Stimulated activated CD8-positive, alpha-beta memory T cell treated with anti-CD3 and anti-CD28 coated beads, Interleukin-2, amount 100 ng/mL, for 48 hours (primary cell): ENCODE measurements at places on chromosomes 4 and X.

DNA sequence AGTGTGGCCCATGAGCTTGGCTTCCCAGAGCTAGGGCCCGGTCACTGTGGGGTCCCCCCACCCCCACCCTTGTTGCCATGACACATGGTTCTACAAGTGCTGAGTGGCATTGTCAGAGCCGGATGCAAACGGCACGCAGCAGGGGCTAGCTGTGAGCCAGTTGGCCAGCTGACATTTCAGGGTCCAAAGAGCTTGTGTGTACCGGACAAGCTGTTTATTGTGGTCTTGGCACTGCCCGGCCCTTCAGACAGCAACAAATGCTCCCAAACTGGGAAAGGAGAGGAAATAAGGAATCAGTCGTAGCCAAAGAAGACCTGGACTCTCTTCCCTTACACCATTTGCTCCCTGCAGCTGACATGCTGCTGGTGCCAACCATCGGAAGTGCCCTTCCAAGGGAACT, 36.8 kb downstream of the TSC22D3 start:
- DNase-seq, result no peak

DNA sequence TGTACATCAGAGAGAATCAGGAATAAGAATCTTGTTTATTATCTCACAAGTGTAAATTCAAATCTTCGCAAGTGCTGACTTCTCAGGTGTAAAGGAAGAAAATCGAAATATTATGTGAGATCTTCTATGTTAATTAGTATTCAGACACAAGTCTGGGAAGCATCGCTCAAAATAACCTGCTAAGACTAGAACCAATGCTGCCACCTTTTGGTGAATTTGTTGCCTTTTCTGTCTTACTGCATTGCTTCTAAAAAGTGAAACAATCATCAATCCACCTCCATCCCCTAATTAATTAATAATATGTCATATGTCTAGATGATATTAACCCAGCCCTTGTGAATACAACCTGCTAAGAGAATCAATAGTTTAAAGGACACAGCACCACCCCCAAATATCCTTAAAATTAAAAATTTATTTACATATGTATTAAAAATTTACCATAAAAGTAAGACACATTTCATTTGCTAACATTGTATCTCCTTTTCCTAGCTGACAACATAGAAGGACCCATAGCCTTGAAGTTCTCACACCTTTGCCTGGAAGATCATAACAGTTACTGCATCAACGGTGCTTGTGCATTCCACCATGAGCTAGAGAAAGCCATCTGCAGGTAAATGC, 3.5 kb downstream of the EPGN start:
- DNase-seq, result no peak

- no peak for DNase-seq
Observed at GRCh38 chrX:10926891-10927290, 184.2 kb upstream of the HCCS start.

DNA sequence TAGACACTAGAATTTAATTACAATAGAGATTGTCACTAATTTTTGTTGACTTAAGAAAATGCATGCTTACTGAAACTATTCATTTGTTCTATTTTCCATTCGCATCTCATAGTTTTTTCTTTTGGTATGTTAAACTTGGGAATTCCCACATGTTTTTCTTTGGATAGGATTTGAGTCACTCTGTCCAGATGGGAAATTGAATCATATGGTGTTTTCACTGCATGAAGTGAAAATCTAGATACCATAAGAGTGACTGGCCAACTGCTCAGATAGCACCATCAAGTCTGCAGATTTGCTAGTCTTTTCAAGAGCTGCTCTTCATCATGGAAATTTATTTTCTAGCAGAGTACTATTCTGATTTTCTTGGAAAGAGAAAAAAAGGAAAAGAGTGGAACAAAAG, 172.6 kb downstream of the FAM47B start:
- DNase-seq, result no peak

- DNase-seq, result no peak
Observed at GRCh38 chr4:75235359-75235951, 278.7 kb downstream of the RCHY1 start.

GRCh38 chr4:151882072-151882803, 121.4 kb upstream of the GATB start:
- DNase-seq, result no peak

GRCh38 chr4:128228845-128229795, 58.5 kb downstream of the PGRMC2 start:
- DNase-seq, result no peak

GRCh38 chr4:81675791-81676393, 204.2 kb upstream of the RASGEF1B start:
- no peak for DNase-seq

GRCh38 chr4:22637306-22637705, 55.4 kb upstream of the GBA3 start:
- no peak for DNase-seq

DNA sequence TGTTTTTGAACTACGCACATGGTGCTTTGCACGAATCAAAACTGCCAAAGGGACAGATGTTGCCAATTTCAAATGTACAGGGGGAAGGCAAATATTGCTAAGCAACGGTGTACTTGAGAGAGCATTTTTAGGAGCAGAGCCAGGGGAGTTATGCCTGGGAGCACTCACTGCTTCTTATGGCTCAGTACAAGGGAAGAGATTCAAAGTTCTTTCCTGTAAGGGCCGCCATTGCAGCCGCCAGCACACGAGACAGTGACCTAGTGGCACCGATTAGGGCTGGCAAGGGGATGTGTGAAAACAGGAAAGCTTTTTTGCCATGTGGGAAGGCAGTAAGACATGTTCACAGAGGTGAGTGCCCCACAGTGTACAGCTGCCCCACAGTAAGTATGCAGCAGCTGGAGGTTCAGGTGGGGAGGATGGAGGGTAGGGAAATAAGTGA, 133.8 kb downstream of the AFF1 start:
- no peak for DNase-seq

DNA sequence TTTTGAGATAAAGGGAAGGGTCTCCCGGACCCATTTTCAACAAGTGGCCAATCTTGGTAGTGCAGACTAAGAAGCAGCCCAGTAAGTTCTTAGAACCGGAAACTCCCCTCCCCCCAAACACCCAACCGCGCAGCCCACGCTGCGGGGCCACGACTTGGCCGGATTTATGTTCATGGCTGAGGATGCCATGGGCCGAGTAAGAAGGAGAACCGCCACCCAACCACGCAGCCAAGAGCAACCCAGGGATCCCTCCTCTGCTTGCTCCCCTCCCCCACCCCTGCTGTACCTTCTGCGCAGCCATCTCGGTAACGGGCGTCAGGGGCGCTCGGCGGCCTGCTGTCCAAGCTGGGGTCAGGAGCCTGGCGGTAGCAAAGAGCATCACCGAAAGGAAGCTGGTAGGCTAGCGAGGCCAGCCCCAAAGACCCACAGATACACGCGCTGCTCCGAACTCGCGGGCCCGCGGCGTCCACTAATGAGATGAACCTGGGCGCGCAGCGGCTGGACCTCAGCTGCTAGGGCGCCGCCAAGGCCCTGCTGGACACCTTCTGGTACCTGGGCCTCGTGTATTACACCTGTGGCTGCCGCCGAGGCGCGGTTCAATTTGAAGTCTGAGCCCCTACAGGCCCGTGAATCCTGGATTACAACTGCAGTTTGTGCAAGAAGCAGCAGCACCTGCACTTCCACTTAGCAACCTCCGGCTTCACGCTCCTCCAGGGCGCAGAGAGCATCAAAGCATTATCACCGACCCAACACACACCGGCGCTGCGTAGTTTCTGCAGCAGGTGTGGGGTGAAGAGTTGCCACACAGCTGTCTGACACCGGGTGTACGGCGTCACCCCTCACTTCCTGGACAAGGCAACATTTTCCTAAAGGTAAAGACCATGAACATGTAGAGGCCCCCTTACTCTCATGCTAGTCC, 63.4 kb downstream of the NUDT10 start:
- DNase-seq, result peak; percentile 23

- no peak for DNase-seq
Observed at GRCh38 chr4:35503435-35503834, 740.9 kb downstream of the ARAP2 start.

DNA sequence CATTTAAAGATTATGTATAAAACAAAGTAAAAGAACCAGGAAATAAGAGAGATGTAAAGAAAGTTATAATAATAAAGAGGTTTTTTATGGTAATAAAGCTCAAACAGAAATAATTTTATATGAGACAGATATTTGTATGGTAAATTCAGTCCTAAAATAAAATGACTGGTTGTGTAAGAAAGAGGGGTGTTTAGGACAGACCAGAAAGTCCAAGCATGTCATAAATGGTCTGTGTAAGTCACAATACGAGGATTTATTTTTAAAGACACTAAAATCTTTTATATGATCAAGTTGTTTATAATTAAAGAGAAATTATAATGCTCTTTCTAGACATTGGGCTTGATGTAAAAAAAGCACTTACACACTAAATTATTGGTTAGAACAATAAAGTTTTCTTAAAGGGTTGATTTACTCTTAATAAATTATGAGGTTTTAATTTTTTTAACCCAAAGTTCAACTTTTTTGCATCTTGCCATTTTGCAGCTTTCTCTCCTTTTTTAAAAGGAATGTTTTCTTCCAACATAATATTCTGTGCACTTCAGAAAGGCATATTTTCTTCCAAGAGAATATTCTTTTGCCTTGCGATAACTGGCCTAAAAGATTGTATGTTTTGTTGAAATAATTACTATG, 61.9 kb upstream of the TCEAL2 start:
- no peak for DNase-seq

DNA sequence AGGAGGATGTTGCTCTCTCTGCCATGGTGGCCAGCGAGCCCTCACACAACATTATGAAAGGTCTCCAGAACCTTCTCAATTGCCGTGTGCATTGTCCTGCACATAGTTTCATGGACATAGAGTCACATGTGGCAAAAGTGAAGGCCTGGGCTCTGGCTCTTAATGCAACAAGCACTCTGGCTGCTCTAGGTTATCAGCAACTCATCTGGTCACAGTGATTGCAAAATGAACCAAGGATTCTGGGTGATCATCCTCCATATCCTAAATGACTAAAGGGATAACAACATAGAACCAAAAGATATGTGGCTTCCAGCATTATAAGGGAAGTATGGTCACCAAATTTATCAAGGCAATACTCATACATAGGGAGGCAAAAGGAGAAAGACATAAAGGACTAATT, 175.2 kb downstream of the MGST2 start:
- no peak for DNase-seq

DNA sequence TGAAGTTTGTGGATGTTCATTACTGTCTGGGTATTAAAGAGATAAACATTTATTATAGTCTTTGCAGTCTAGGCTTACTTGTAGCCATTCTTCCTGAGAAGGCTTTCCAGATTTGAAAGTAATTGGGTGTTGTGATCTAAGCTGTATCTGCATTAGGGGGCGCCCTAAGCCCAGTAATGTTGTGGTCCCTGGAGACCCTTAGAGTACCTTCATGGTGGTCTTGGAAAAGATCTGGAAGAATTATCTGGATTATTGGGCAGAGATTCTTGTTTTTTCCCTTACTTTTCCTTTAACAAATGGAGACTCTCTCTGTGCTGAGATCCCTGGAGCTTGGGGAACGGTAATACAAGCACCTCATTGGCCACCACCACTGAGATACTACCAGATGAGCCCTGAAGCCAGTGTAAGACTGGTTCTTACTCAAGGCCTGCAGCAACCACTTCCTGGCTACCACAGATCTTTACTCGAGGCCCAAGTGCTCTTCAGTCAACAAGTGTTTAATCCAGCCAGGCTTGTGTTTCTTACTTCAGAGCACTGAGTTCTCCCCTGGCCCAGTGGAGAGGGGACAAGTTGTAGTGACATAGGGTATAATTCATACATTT, 63.1 kb downstream of the RTL3 start:
- DNase-seq, result no peak

DNA sequence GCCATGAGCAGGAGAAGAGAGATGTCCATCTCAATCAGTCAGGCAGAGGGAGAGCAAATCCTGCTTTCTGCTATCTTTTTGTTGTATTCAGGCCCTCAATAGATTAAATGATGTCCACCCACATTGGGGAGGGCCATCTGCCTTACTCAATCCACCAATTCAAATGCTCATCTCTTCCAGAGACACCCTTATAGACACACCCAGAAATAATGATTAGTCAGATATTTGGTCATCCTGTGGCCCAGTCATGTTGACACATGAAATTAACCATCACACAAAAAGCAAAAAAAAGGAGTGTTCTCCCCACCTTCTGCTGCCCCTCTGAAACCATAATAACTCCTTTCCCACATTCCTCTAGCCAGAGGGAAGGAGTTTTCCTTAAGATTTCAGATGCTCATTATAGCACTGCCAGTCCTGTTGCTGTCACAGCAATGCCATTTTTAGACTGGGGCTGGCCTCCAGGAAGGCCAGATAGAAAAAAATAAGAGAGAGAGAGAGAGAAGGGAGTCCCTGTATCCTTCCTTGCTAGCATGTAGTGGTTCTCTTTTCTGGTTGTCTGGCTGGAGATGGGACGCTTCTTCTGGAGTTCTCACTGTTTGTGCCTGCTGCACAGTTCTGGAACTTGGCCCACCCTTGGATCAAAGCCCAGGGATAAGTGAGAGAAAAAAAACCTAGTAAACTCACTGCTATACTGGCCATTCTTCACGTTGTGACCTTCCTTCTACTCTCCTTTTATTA, 177.7 kb downstream of the RBM46 start:
- no peak for DNase-seq

DNA sequence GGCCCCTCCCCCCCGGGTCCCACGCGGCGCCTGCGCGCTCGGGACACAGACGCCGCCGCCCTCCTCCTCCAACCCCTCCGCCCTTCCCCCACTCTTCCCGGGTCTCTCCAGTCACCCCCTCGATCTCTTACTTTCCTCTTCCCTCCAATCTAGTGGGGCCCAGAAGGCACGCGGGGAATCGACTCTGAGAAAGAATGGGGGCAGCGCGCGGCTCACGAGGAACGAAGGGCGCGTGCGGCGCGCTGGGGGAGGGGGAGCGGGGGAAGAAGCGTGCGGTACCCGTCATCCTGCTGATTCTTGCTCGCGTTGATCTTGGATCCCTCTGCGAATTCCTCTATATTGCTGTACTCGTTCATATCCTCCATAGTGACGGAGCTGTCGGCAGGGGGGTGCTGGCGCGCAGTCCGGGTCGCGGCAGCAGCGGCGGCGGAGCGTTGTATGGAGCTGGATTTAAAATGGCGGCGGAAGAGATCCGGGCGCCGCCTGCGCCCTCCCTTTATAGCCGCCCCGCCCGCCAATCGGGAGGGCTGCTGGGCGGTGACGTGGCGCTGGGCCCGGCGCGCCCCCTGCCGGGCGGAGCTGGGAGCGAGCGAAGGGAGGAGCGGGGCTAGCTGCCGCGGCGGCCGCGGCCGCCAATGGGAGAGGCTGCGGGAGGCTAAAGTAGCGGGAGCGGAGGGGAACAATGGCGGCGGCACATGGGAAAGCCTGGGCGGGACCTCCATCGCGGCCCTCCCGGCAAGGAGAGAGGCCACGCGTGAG, 1.1 kb downstream of the HNRNPDL start:
- DNase-seq, result peak; percentile 85

- DNase-seq, result no peak
Observed at GRCh38 chr4:125676156-125676555, 361.4 kb downstream of the FAT4 start.

DNA sequence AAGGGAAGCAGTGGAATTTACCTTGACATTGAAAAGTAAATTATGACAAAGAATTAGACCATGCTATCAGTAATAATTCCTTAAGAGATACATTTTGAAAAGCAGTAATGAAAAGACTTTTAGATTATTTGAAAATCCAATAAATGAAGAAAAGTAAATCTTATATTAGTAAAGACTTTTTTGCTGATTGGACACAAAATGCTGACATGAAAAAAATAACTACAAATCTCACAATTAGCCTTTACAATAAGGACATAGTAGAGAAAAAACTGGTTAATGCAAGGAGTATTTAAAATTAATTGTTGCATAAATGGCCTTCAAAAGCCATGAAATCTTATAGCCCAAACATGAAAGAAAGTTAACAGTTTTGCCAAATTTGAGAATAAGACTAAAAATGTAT, 446.1 kb upstream of the FAM241A start:
- no peak for DNase-seq
